Stimulated activated CD4-positive, alpha-beta T cell treated with anti-CD3 and anti-CD28 coated beads, Interleukin-15, amount 100 ng/mL, for 48 hours (primary cell): ENCODE measurements at places on chromosomes 12 and 14.

DNA sequence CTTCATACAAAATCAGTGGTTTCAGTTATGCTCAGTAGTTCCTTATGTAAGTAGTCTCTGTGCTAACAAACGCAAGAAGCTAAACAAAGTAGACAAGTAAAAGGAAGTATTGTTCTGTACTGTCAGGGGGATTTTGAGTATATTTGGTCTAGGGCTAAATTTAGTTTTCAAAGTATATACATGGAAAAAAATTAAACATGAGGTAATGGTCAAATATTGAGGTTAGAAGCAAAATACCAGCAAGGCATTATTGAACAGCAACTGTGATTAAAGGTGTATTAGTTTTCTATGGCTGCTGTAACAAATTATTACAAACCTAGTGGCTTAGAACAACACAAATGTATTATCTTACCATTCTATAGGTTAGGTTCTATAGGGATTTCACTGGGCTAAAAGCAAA lies 18.8 kb downstream of the GNG2 start:
- no peak for DNase-seq

- DNase-seq, result no peak
These were observed 96.1 kb upstream of the DACT1 start for GRCh38 chr14:58541633-58542022.

DNA sequence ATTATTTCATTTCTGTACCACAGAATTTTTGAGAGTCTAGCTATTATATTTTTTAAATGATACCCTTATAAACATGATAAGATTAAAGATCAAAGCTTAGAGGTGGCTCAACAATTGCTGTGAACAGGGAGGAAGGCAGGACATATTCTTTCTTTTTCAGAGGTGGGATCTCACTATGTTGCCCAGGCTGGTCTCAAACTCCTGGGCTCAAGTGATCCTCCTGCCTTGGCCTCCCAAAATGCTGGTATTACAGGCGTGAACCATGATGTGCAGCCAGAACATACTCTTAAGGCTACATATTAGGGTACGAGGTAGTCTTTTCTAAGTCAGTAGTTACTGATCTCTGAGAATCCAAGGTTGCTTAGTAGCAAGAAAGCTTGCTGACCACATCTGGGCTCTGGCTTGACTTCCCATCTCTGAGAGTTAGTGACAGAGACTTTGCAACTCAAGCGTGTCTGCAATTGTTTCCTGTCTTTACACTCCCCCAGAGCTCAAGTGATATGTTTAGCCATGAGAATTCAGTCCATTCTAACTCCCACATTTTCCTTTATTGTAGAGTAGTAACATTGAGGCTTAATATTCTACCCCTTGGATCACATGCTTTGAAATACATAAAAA lies 8.6 kb downstream of the RAB5B start:
- DNase-seq, result no peak

DNA sequence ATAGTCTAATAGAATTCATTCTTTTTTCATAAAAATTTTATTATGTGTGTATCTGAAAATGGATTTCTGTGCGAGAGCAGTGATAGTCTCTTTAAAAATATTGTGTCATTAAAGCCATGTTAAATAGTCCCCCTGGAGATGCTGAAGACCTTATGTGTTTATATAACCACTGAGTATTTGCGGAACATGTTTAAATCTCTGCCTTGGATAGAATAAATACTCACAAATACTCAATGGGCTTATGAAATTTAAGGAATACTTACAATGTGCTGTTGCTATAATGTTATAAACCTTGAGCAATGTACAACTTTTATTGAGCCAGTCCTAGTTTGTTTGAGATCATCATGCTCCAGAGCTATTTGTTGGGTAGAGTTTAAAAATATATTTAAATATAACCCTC lies 226.0 kb downstream of the SNAPC1 start:
- no peak for DNase-seq
